ENCODE measurements at places on chromosomes 1 and 21.

DNA sequence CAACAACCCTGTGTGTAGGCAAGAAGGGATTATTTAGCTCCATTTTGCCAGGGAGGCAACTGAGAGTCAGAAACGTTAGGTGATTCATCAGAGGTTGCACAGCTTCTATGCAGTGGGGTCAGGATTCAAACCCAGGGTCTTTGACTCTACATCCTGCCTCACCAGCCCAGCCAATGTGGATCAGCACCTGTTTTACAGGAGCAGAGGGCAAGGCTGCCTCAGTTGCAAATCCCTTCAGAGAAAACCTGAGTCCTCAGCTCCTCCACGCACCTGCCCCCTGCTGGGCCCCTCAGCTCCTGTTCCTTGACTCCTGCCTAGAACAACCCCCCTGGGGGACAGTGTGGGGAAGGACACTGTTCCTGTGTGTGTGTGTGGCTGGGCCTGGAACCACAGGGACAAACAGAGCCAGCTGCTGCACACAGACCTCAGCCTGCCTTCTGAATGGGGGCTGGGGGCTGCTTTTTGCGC lies 61.6 kb downstream of the LRRN2 start:
- no peaks in the 10 kb centered on the region for H3K36me3 ChIP-seq
- H3K27ac ChIP-seq: no peak overlapping the region
- peaks cover 10% of the 10 kb centered on the region for H3K27me3 ChIP-seq

DNA sequence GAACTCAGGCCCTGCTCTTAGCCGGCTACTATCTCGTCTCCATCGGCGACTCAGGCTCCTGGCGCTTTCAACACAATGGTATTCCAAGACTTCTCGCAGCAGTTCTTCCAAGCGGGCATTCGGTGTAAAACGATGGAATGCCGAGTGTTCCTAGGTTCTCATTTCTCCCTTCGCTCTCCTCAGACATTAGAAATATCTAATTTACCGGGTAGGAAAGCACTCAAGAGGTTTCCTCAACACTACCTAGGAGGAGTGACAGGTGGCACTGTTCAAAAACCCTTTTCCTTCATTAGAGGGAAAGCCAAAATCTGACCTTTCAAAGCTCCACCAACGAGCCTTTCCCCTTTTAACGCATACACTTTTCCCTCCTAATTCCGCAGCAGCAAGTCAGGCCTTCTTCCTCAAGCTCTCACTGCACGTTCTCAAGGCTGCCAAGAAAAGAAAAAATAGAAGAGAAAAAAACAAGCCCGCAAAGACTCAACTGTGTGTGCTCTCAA lies 601 bp downstream of the UBE2G2 start:
- peaks cover 19% of the 10 kb centered on the region for H3K4me1 ChIP-seq
- peak overlapping the region; percentile 83 for H3K4me3 ChIP-seq
- H3K36me3 ChIP-seq: peaks cover 78% of the 10 kb centered on the region
- DNase-seq: peak; percentile 55
- no peaks in the 10 kb centered on the region for H3K27me3 ChIP-seq

- H3K4me1 ChIP-seq: peaks cover 11% of the 10 kb centered on the region
- H3K27ac ChIP-seq: peak overlapping the region; percentile 51
- no peaks in the 10 kb centered on the region for H3K27me3 ChIP-seq
- no peak overlapping the region for H3K4me3 ChIP-seq
- peak; percentile 45 for DNase-seq
Observed at GRCh38 chr1:234528074-234528865, 49.3 kb upstream of the TARBP1 start.

DNA sequence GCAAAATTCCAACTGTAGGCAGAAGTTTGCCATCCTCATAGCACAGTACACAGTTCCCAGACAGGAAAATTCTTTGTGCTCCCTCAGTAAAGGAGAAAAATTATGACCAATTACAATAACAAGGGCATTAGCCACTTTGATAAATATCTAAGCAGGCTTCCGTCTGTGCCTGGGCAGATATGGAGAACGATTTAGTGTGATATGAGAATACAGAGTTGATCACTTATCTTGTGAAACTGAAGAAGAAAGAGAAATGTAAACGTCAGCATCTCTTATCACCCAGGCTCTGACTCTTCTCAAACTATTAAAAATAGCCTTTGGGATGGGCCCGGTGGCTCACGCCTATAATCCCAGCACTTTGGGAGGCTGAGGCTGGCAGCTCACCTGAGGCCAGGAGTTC lies 54.5 kb upstream of the TIAM1 start:
- H3K4me3 ChIP-seq: no peak overlapping the region
- H3K27me3 ChIP-seq: peaks cover 25% of the 10 kb centered on the region
- H3K36me3 ChIP-seq: no peaks in the 10 kb centered on the region
- no peak for DNase-seq

- DNase-seq: no peak
- H3K27me3 ChIP-seq: no peaks in the 10 kb centered on the region
- H3K36me3 ChIP-seq: peaks cover 22% of the 10 kb centered on the region
- H3K27ac ChIP-seq: no peak overlapping the region
Observed at GRCh38 chr1:9746211-9746610, 77.6 kb downstream of the CLSTN1 start.

DNA sequence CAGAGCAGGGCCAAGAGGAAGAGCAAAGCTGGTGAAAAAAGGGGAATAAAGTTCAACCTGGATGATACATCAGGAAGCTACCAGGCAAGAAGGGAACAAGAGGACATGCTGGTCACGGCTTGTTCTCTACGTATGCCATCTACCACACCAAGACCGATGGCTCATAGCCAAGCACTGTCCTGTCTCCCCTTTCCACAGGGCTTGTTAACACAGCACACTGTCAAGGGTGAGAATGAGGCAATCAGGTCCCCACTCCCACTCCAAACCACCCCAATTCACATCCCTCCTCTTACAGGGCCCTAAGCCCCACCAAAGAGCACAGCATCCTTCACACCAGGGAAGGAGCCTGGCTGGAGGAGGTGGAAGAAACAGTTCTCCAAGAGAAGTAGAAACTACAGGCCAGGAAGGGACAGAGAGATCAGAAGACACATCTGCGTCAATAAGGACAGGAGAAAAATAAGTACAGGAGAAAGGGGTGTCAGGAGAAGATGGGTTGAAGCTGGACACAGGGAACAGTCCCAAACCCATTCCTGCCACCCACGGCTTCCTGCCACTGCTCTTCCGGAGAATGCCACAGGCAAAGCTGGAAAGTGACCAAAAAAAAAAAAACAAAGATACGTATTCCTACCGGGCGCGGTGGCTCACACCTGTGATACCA lies 923 bp upstream of the SHC1 start:
- peaks cover 38% of the 10 kb centered on the region for H3K4me1 ChIP-seq
- peaks cover 38% of the 10 kb centered on the region for H3K36me3 ChIP-seq
- DNase-seq: no peak
- no peaks in the 10 kb centered on the region for H3K27me3 ChIP-seq
- H3K4me3 ChIP-seq: peak overlapping the region; percentile 40

GRCh38 chr21:42939582-42940413 lies 14.4 kb upstream of the ERVH48-1 start:
- DNase-seq: no peak
- H3K4me3 ChIP-seq: no peak overlapping the region
- H3K27ac ChIP-seq: no peak overlapping the region
- no peaks in the 10 kb centered on the region for H3K36me3 ChIP-seq
- H3K27me3 ChIP-seq: peaks cover 7% of the 10 kb centered on the region
- H3K4me1 ChIP-seq: peaks cover 6% of the 10 kb centered on the region

- H3K27ac ChIP-seq: no peak overlapping the region
- no peak for DNase-seq
- H3K27me3 ChIP-seq: peaks cover 14% of the 10 kb centered on the region
Observed at GRCh38 chr1:8350914-8351684, 33.2 kb downstream of the SLC45A1 start.

All from K562 (cell line).